Fibroblast of the aortic adventitia (primary cell): ENCODE measurements at places on chromosomes 13 and 19. TPM values are rescaled to one million over a fixed set of nuclear protein-coding genes. Genes with fewer than 3 reads are reported as not detected.

The BRME1 gene
- total RNA-seq: 1.5 and 1.8 TPM in 2 replicates

The ITGBL1 gene
- total RNA-seq: 167 and 301 TPM in 2 replicates

DNA sequence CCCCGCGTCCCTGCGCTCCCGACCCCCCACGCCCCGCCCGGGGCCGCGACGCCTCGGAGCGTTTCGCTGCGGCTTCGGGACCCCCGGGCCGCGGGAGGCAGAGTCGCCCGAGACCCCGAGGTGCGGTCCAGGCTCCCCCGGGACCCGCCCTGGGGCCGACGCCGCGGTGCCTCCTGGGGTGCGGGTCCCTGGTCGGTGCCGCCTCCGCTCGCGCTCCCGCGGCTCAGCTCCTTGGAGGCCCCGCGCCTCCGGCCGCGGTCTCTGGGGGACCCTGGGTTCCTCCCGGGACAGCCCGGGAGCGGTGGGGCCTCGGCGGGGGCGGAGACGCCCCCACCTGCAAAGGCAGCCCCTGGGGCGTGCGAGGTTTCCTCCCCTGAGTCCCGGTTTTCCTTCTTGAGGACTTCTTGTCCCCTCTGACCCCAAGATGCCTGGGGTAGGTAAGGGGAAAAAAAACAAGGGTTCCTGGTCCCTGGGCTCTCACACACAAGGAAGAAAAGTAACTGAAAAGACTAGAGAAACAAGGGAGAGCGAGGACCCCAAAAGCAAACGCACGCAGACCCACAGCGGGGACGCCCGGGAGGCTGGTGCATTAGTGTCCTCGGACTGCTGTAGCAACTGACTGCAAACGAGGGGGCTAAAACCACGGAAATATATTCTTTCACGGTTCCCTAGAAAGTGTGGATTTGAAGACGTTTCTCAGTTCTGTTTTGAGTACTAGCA lies 740 bp downstream of the ZNF555 start:
- DNase-seq: no peak

GRCh38 chr13:92947770-92948434 lies 278.7 kb upstream of the GPC6 start:
- no peak for DNase-seq

- DNase-seq: no peak
These were observed 95.2 kb downstream of the PCCA start for GRCh38 chr13:100184095-100184494.

GRCh38 chr19:17522988-17523872 lies 11.8 kb downstream of the PGLS start:
- no peak for DNase-seq

DNA sequence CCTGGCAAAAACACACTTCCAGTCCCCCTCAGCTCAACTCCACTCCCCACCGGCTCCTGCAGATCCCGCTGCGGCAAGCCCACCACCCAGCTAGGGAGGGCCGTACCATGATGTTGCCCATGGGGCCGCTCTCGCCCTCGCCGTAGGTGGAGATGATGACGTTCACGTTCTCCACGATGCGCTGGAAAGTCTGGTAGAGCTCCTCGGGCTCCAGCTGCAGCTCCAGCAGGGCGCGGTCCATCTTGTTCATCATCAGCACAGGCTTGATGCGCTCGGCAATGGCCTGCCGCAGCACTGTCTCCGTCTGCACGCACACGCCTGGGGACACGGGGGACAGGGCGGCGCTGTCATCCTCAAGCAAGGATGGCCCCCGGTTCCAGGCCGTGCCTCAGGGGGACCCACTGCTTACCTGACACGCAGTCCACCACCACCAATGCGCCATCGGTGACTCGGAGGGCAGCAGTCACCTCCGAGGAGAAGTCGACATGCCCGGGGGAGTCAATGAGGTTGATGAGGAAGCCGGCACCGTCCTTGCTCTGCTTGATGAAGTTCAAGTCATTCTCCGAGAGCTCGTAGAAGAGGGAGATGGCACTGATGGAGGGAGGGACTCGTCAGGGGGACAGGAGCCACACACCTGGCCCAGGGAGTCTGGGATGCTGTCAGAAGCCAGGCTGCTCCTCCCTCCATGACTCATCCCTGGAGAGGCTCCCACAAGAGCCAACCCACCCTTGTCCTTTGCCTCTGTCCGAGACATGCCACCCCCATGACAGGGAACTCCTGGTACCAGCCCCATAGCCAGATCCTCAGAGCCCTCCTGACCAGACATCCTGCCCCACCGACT lies 2.3 kb downstream of the EEF2 start:
- DNase-seq: peak; percentile 45

DNA sequence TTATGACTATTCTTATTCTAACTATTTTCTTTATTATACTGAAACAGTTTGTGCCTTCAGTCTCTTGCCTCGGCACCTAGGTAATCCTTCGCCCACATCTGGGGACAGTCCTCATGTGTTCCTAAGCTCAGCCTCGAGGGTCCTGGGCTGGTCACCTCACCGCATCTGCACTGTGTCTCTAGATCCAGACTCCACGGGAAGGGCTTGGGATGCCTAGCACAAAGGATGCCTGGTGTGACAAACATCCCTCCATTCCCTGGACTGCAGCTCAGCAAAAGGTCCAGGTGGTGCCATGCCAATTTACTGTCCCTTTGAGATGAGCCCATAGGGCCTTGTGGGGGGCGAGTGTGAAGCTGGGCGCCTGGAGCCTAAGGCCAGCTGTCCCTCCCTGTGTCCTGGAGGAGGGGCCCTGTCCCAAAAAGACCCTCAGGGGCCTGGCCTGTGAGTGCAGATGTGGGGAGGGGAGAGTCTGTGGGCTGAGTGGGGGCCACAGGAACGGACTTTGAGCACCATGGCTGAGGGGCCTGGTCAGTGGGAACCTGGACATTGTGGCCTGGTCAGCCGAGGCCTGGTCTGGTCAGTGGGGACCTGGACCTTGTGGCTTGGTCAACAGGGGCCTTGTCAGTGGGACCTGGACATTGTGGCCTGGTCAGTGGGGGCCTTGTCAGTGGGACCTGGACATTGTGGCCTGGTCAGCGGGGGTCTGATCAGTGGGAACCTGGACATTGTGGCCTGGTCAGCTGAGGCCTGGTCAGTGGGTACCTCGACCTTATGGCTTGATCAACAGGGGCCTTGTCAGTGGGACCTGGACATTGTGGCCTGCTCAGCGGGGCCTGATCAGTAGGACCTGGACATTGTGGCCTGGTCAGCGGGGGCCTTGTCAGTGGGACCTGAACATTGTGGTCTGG lies 45.1 kb upstream of the TPM4 start:
- no peak for DNase-seq
